Large intestine (tissue), 12 donors: ENCODE measurements at places on chromosomes 7 and 10.

DNA sequence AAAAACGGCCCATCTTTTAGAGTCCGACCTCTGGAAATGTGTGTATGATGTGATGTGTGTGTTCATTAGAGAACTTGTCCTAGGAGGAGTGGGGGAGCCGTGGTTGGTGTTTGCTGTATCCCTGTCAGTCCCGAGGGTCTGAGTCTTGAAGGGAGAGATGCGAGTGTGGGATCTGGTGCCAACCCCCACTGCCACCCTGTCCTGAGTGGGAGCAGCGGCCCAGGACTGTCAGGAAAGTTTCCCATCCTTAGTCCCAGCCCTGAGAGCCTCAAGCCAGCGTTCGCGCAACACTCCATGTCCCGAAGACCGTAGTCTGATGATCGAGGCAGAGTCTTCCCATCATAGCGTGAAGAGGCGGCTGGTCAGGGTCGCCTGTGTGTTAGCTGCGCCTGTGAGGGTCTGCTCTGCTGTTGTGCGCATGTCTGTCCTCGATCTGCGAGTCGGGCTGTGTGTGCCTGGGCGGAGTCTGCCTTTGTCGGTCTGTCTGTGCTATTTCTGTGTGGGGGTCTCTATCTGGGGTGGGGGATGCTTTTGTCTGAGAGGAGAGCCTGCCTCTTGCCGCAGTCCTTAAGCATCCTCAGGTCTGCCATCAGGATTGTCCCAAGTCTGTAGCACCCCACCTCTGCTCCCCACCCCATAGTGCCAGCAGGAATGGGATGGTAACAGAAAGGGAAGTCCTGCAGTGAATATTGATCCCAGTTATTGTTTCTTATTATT, 514 bp upstream of the CHAT start:
- no peak for DNase-seq

DNA sequence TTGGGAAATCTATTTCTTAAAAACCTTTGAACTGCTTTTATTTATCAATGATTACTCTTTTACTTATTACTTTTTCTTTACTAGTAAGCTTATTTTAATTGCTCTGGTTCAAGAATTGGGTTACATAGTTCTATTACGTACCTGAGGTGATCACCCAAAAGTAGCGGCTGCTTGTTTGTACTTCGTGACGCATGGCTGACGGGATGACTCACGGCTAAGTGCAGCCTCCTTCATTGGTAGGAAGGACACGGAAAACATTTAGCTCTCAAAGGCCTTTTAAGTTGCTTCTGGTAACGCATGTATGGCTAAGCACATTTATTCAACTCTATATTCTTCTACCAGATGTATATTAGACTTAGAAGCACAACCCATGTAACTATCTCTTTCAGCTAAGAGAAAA, 285.8 kb upstream of the SP4 start:
- DNase-seq, result no peak

DNA sequence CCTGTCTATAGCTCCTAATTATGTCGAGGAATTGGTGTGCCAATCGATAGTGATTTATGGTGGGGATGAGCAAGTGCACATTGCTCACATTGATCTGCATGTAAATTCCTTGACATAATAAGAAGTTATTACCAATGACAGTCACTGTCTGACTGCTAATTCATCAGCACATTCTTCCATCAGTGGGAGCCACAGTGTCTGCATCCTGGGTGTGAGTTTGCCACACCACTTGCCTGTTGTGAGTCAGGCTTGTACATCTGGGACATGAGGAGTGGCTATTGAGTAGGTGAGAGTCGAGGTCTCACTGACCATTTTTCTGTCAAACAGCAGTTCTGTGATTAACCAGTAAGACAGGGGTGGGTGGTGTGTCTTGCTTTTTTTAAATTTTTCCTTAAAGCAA, 263.4 kb downstream of the LRMDA start:
- no peak for DNase-seq

DNA sequence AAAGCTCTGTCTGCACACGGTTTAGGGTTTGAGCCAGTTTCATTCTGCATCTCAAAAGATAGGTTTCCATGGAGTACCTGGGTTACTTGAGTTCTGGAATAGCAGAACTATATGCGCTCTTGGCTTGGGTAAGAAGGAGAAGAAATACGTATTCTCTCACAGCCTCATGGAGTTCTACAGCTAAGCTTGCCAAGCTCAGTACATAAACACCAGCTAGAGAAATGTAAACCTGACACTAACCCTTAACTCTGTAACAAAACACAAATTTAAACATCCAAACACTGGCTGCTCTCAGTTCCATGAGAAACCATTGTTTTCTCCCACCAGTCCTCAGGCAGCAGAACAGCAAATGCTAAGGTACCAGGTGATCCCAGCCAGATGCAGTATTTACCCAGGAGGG, 557.2 kb downstream of the INHBA start:
- no peak for DNase-seq

DNA sequence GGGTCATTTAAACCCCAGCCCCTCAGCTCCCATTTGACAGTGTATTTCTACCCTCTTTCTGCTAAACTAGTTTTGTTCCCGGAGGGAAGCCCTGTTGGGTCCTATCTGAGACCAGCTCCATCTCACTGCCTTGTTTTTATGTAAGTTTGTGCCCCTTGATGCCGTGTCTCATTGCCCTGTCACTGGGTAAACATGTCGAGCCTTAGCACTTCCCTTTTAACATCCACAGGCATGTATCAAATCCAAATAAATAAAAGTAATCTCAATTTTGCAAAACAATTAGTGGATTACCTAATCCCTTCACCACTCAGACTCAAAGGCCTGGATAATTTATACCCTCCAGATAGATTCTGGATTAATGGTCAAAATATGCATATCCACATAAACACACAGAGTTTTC, 115.7 kb downstream of the CACNA2D1 start:
- no peak for DNase-seq

DNA sequence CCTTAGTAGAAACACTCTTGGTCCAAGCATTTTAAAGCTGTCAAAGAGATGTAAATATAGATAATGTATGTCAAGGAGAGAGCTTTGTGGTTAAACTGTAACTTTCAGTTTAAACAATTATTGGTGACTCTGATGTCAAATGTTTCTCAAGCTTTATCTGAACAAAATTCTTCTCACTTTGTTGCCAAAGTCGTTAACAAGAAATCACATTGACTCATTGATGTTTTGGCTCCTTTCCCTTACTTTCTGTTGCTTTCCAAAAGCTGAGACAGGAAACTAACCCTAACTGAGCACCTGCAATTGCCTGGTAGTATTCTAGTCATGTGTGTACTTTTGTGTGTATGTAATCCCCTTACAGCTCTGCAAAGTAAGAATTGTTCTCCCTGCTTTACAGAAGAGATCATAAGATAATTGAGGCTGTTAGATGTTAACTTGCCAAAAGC, 108.5 kb downstream of the CFTR start:
- peak; percentile 69 for DNase-seq
